ENCODE measurements at places on chromosomes 3 and 15.

GRCh38 chr3:120469882-120470301 is 19.1 kb upstream of the FSTL1 start:
- no peak for DNase-seq

DNA sequence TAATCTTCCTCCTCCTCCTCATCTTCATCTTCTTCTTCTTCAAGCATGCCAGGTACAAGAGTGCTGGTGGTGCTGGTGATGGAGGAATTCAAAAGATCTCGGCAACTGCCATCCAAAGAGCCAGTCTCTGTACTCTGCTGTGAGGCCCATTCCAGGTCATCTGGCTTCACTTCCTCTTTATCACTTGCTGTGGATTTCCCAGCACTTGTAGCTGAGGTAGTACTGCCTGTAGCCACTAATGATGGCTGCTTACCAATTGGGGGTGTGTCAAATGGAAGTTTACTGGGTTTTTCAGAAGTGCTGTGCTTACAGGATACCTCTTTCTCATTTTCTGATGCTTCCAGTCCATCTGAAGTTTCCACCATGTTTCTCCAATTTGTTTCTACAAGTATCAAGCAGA is 28.8 kb upstream of the SHC4 start:
- DNase-seq, result no peak

DNA sequence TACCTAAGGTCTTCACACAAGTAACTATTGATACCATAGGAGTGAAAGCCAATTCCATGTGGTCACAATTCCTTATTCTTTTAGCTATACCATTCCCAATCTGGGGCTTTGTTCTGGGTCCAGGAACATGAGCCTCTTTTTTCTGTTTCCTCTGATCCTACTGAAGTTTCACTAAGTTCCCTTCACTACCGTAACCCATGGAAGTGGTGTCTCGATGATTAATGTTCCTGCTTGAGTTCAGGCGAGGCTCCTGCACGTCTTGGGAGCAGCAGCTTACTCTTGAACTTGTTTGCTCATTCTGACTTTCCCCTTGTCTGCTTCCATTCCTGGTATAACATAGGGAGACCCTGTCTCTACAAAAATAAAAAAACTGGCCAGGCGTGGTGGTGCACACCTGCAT is 23.6 kb downstream of the ZNF592 start:
- DNase-seq, result no peak

GRCh38 chr3:28835249-28835648 is 445.6 kb upstream of the RBMS3 start:
- DNase-seq, result no peak

GRCh38 chr15:28907338-28907960 is 21.7 kb downstream of the APBA2 start:
- no peak for DNase-seq

Measured in hippocampal formation (tissue), 2 donors.